ENCODE measurements at places on chromosomes 2 and 18. TPM values are rescaled to one million over a fixed set of nuclear protein-coding genes. Genes with fewer than 3 reads are reported as not detected.

GRCh38 chr18:77457681-77458080 is 208.0 kb downstream of the GALR1 start:
- DNase-seq: no peak

Gene DSG1
- not detected for total RNA-seq

- no peak for DNase-seq
Measured at GRCh38 chr2:148106331-148106730, 85.4 kb downstream of the MBD5 start.

Gene PLEK
- 2.6 TPM for total RNA-seq

Gene SATB2
- 178 TPM for total RNA-seq

Gene MAPK4
- 1.8 TPM for total RNA-seq

GRCh38 chr2:19649142-19649541 is 252.6 kb downstream of the TTC32 start:
- DNase-seq: no peak
